NK-92 treated with Interleukin-12 subunit alpha and Interleukin-12 subunit beta, amount 100 ng/mL, for 24 hours (cell line): ENCODE measurements at places on chromosomes 6 and 20.

- DNase-seq = no peak
Observed at GRCh38 chr6:134663800-134664535, 285.9 kb downstream of the ALDH8A1 start.

GRCh38 chr6:139882234-139882633, 507.8 kb upstream of the CITED2 start:
- DNase-seq = no peak

DNA sequence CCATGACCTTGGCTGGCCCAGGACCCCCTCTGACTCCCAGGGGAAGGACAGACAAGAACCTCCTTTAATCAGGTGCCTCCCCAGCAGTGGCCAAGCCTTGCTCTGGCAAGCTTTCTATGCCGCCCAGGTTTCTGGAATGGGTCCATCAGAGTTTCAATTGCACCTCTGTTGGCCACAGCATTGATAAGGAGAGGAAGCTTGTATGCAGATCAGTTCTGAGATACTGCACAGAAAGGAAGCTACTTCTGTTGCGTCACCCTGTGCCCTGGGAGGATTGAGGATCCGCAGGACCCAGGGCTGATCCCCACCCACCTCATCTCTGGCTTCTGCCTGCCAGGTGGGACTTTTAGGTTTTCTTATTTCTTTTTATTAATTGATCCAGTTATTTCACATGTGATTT, 167.2 kb downstream of the TFAP2C start:
- no peak for DNase-seq

- DNase-seq = no peak
Observed at GRCh38 chr6:52363228-52363867, 1.4 kb downstream of the PAQR8 start.

GRCh38 chr20:17645546-17646208, 36.4 kb downstream of the RRBP1 start:
- no peak for DNase-seq

- DNase-seq = no peak
Observed at GRCh38 chr20:47614703-47615309, 113.1 kb downstream of the NCOA3 start.

DNA sequence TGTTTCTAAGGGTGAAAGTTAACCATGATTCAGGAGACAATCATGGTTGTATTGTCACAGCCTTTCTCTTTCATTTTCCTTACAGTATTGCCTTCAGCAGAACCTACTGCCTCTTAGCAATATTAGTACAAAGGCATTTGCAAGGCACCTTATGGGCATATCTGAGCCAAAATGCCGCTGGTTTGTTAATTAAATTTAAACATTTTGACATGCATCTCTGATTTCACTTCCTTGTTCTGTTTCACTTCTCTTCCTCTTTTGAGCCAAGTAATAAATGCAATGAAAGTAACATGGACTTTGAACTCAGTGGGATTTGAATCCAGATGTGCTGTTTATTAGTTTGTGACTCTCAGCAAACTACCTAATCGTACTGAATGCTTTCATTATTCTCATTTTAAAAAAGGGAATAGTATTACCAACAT, 467.4 kb upstream of the CITED2 start:
- no peak for DNase-seq

- DNase-seq = no peak
Observed at GRCh38 chr6:24997905-24998304, 62.1 kb upstream of the RIPOR2 start.

GRCh38 chr20:9280666-9281065, 211.8 kb downstream of the PLCB4 start:
- DNase-seq = no peak

GRCh38 chr20:50580842-50581544, 70.8 kb downstream of the PTPN1 start:
- no peak for DNase-seq

DNA sequence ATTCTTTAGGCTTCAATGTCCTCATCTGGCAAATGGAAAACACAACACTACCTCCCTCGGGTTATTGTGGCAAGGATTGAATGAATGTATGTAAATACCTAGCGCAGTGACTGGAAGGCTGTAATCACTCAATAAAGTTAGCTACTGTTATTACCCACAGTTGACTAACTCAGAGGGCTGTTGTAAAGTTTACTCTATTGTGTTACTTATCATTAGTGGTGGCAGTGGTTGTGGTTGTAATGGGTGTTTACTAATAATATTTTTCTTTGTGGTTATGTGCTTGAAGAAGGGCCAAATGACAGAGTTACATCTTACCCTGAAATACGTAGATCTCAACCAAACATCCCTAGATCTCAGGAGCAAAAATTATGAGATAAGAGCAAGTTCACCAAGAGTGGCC, 42.0 kb upstream of the PXDC1 start:
- DNase-seq = no peak

DNA sequence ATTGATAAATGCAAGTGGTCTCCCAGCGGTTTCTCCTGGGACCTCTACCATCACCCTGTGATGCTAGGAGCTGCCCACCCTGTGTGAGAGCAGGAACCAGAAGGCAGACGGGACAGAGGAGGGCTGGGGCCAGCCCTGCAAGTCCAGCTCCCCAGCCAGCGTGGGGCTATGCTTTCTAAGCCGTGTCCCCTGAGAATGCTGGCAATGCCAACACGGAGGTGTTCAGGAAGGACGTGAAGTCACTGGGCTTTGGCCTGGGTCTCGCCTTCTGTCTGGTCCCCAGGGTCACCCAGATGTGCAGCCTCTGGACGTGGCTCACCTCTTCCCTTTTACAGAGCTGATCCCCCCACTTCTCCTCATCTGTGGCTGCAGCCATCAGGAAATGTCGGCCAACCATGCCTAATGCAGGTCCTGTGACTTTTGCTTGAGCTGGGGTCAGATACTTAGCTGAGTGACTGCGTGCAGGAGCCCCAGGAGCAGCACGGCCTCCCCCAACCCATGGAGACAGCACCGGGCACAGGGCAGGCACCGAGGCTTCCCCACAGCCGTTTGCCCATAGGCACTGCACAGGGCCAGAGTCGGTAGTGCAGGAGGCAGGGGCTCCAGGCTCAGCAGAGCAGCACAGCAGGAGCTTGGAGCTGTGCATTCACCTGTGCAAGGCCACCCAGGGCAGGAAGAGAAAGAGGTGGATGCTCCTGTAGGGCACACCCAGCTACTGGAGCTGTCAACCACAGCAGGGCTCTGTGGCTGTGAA, 66.2 kb downstream of the GNAS-AS1 start:
- no peak for DNase-seq

GRCh38 chr6:107740496-107741190, 83.5 kb downstream of the SCML4 start:
- DNase-seq = no peak

- no peak for DNase-seq
Observed at GRCh38 chr6:134457941-134458340, 140.0 kb upstream of the SGK1 start.
